ENCODE measurements at places on chromosomes 11 and 22.
A peak's percentile ranks its signal among the peaks of the same experiment; 100 is the strongest.

GRCh38 chr11:2818503-2818902 is 67.1 kb downstream of the CDKN1C start:
- DNase-seq = no peak

DNA sequence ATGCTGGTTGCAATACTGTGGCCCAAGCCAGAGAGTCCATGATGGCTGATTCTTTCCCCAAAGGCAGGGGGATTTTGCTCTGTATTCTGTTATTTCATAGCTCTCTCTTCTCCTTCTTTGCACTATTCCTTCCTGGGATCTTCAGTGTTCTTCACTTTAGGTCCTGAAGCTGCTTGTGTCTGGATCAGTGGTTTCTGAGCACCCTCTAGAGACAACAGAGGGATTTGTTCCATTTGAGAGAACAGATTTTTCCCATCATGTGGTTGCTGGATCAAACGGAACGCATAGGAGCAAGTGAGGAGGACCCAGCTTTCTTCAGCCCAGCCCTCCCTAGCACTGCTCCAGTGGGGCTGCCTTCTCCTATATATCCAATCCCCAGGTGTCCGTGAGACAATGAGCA is 68.7 kb upstream of the SYN3 start:
- DNase-seq = no peak

GRCh38 chr22:42299586-42300258 is 29.3 kb upstream of the TCF20 start:
- DNase-seq = peak; percentile 59

DNA sequence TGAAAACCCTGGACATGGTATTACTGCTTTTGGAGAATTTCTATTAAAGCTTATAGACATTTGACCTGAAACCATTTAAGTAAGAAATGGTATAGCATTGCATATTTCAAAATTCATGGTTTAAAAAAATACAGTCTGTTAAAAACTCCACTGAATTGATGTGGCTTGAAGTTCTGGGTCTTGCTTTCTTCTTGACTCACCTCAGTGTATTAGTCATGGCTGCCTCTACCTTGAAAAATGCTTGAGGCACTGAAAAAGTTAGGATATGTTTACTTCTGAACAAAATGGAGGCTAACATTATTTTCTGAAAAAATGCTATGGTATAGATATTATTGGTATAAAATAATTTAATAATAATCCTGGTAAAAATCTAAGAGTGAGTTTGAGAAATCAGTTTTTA is 349.2 kb downstream of the AASDHPPT start:
- DNase-seq = no peak

DNA sequence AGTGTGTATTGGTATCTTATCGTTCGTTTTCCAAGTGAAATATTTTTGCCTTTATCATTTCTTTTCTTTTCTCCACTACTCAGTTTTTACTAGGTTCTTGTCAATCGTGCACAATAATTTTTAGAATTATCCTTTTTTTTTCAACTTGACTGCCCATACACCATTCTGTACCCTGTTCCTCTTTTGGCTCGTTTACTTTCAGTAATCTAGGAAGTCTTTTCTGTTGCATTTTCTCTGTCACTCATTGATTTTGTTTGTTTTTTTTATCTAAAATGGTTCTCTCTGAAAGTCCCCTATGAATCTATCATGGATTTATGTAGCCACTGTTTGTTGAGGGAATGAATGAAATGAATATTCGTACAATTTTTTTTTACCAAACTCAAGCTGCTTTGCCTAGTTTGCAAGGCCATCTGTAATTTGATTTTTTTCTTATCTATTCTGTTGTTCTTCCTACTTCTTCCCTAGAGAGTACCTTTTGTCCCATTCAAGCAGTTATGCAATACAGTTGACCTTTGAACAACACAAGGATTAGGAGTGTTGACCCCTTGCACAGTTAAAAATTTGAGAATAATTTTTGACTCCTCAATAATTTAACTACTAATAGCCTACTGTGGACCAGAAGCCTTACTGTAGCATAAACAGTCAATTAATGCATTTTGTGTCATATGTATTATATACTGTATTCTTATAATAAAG is 166.3 kb downstream of the TMEM135 start:
- DNase-seq = no peak

Measured in CD4-positive, alpha-beta T cell treated with Interleukin-1 beta for 1 hour (primary cell).